ENCODE measurements at places on chromosomes 1 and 21.

DNA sequence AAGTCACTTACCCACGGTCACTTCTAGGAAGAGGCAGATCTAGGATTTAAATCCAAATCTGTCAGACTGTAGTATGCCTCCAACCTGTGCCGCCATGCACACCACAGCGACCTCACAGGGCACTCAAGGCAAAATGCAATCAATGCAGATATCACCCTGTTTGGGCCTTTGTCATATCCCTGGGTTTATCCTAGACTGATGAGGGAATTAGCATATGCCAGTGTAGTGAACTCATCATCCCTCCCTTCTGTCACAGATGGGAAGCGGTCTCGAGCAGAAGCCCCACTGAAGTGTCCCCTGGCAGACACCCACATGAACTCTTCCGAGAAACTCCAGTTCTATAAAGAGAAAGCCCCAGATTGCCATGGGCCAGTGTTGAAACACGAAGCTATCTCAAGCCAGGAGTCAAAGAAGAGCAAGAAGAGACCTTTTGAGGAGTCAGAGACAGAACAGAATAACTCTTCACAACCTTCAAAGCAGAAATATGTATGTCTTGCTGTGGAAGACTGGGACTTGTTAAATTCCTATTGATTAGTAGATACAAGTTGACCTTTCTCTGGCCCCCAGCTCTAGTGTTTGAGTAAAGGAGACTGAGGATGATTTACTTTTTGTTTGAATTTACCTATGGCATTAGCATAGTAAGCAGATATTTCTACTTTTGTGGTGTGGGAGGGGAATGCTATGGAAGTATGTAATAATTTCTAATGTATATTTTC is 21.4 kb downstream of the LRRC42 start:
- no peak for DNase-seq

DNA sequence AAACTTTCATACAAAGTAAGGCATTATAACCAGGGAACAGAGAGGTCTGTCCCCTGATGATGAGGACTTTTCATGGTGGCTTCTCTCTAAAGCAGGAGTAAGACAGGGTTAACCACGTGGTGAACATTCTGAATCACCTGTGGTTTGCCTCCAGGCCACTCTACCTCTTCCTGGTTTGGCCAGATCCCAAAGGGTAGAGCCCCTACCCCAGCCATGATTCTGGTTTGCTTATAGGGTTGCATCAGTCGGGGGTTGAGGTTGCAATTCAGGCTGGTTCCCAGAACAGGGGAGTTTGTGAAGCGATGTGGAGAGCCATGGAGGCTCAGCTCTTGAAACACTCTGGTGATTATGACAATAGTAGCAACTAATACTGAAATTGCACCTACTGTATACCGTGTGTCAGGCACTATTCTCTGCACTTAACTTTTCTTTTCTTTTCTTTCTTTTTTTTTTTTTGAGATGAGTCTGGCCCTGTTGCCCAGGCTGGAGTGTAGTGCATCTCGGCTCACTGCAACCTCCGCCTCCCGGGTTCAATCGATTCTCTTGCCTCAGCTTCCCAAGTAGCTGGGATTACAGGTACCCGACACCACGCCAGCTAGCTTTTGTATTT is 8.3 kb downstream of the CNR2 start:
- no peak for DNase-seq

DNA sequence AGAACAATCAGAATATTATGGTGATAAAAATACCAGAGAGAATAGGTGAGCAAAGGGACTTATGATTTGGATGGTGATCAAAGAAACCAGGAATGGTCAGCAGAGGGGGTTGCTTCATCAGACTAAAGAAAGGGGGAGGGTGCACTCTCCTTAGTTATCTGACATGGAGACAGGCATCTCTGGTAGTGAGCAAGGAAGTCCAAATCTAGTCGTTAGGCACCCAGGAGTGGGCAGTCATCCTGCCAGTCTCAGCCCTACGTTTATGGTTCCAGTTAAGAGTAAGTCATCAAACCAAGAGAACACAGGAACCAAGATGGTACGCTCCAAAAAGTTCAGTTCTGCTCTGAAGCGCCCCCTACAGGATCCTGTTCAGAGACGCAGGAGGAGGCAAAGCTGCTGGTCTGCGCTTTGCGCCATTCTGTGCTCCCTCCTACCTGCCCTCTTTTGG is 28.6 kb downstream of the EBNA1BP2 start:
- DNase-seq, result no peak

DNA sequence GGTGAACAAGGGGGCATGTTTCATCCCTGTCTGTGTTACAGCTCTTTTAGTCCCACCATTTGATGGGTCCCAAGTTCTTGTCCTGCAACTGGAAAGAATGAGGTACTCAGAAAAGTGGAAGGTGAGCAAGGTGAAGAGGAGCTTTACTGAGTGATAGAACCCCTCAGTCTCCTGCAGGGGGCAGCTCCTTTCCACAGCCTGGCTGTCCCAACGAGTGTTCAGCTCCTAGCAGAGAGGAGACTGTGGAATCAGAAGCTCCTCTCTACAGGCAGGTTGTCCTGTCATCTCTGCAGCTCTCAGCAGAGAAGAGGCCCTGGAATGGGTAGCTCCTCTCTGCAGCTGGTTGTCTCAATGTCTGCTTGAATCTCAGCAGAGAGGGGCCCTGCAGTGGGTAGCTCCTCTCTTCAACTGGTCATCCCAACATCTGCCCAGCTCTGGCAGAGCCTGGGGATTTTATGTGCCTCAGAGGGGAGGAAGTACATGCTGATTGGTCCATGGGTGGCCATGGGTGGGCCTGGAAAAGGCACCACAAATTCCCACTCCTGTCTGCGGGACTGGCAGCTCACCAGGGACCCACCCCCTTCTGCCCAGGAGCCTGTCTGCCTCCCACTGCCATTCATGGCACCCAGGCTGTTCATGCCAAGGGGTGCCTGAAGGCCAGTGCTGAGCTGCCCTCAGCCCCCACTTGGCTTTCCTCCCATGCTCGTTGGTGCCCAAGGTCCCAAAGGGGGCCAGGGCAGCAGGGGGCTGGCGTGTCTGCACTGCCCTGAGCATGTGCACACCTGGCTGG is 25.7 kb downstream of the LDLRAD1 start:
- no peak for DNase-seq

GRCh38 chr1:175405766-175406165 is 213.2 kb upstream of the KIAA0040 start:
- DNase-seq, result no peak

GRCh38 chr1:80846966-80847365 is 953.8 kb upstream of the ADGRL2 start:
- no peak for DNase-seq

- DNase-seq, result no peak
Measured at GRCh38 chr1:70436622-70437251, 25.7 kb downstream of the CTH start.

GRCh38 chr1:34705077-34705476 is 49.8 kb upstream of the GJB5 start:
- no peak for DNase-seq

- DNase-seq, result no peak
Measured at GRCh38 chr1:34784751-34785221, 3.8 kb downstream of the GJB3 start.

DNA sequence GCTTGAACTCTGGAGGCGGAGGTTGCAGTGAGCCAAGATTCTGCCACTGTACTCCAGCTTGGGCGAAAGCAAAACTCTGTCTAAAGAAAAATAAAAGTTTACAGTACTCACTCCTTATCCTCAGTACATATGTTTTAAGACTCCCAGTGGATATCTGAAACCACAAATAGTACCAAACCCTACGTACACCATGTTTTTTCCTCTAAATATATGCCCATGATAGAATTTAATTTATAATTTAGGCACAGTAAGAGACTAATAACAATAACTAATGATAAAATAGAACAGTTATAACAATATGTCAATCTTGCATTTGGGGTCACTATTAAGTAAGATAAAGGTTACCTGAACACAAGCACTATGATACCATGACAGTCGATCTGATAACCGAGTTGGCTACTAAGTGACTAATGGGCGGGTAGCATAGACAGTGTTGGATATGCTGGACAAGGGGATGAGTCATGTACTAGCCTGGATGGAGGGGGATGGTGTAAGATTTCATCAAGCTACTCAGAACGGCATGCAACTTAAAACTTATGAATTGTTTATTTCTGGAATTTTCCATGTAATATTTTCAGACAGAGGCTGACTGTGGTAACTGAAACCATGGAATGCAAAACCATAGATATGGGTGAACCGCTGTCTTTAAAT is 43.7 kb downstream of the ST7L start:
- DNase-seq, result no peak

- no peak for DNase-seq
Measured at GRCh38 chr1:181849071-181849470, 212.4 kb downstream of the ZNF648 start.

- DNase-seq, result no peak
Measured at GRCh38 chr21:43572446-43572845, 86.8 kb downstream of the HSF2BP start.

- no peak for DNase-seq
Measured at GRCh38 chr1:210692796-210693195, 364.1 kb downstream of the HHAT start.

DNA sequence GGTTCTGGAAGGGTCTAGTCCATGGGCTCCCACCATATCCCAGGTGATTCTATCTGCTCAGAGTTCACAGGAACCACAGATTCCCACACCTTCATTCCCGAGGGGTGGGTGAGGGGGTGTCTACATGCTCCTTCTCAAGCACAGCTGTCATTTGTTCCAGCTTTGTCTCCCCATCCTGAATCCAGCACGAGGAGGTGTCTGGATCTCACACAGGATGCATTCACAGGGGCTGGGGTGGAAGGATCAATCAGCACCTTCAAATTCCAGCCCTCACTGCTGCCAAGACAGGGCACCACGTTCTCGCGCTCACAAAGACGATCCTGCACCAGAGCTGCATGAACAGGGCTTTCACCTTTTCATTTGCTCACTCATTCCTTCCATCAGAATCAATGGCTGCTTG is 52.7 kb downstream of the TCP10L start:
- no peak for DNase-seq

DNA sequence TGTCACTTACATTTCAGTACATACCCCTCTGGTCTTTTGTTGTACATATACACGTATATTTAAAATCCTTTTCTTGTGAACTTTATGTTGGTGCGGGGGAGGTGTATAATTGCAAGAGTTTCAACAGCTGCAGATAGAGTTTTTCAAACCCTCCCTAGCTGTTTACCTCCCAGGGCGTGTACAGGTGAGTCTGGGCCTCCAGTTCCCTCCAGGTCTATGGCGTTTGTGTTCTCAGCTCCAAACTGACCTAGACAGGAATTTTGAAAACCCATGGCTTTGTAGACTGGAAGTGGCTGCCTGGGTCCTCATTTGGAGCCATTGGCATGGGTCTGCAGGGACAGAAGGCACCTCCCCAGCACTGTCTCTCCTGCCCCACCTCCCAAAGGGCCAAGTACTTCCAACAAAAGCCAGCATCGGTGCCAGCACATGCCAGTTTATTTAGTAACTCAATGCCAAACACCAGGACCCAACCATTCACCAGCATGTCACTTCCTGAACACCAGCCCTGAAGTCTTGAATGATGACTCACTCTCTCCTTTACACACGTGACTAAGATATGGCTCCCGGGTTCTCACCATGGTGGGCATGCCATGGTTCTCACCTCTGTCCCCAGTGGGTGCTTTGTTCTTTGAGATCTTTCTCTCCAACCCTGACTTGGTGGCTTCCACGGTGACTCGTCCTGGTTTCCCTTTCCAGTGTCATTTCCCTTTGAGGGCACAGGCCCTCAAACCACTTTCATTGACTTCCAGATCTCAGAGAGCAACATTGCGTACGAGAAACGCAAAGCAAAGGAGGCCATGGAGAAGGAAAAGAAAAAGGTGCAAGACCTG is 57.3 kb upstream of the EFHD2 start:
- no peak for DNase-seq

- DNase-seq, result no peak
Measured at GRCh38 chr1:32221581-32221979, 573 bp downstream of the TMEM234 start.

DNA sequence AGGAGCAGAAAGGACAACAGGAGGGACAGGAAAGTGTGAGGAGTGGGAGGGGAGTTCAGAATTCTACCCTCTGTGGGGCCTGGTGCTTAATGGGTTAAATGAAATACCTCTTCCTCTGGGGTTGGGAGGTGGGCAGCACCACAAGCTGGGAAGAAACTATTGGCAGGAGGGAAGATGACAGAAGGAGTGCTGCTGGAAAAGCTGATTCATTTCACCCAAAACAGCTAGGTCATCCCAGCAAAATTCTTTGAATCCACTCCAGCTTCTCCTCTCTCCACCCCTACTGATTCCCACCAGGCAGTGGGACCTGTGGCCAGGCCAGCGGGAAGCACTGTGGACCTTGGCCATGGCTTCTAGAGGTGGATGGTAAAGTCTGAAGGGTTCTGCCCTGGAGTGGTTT is 12.8 kb downstream of the BCAN start:
- DNase-seq, result no peak

All from activated naive CD4-positive, alpha-beta T cell (primary cell).